ENCODE measurements at places on chromosomes 1 and 21. TPM values are rescaled to one million over a fixed set of nuclear protein-coding genes. Genes with fewer than 3 reads are reported as not detected.

The SPRR5 gene
- total RNA-seq = not detected

The USH2A gene
- total RNA-seq = not detected

The NMNAT2 gene
- 0.47 TPM for total RNA-seq

The WDR4 gene
- 30.5 TPM for total RNA-seq

The OR2W3 gene
- total RNA-seq = not detected

The KRTAP10-4 gene
- total RNA-seq = not detected

The OR2L5 gene
- total RNA-seq = not detected

The AK5 gene
- 8.2 TPM for total RNA-seq

The C1orf226 gene
- 1.3 TPM for total RNA-seq

The PFKFB2 gene
- 6.5 TPM for total RNA-seq

The SPATA21 gene
- total RNA-seq = 0.05 TPM

The DEPDC1 gene
- total RNA-seq = 11.7 TPM

The USP1 gene
- 23.4 TPM for total RNA-seq

The TPTE gene
- not detected for total RNA-seq

The LCE2C gene
- not detected for total RNA-seq

The HPCAL4 gene
- 0.34 TPM for total RNA-seq

The KCND3 gene
- not detected for total RNA-seq

The LCE1F gene
- total RNA-seq = not detected

The KRTAP13-2 gene
- total RNA-seq = not detected

The IL24 gene
- 0.31 TPM for total RNA-seq

The ZYG11A gene
- 2.3 TPM for total RNA-seq

The AMIGO1 gene
- 1.2 TPM for total RNA-seq

The TAL1 gene
- total RNA-seq = not detected

The SELENOF gene
- 180 TPM for total RNA-seq

The PTPRF gene
- 98.4 TPM for total RNA-seq

The FOXD2 gene
- 0.48 TPM for total RNA-seq

The ATXN7L2 gene
- 2.1 TPM for total RNA-seq

The LRRC8B gene
- 4.7 TPM for total RNA-seq

The SRGAP2 gene
- total RNA-seq = 25.2 TPM

The ACBD3 gene
- total RNA-seq = 20.3 TPM
